Hypothalamus (tissue), 51 donors: ENCODE measurements at places on chromosomes 4 and X.

DNA sequence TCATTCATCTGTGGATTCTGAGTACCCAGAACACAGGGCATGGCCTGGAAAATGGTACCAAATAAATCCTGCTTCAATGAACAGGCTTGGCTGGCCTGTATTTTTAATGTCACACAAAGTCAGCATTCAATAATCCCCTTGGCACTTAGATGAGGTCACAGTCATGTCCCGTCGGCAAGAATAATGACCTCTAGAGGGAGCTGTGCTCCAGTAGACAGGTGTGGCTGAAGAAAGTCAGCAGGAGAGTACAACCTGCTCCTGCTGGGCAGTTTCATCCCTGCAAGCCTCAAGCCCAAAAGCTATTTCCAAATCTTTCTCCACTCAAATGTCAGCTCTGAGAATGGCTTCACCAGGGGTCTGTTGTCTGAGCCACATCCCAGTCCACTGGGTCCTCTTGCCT is 404.0 kb upstream of the F9 start:
- no peak for DNase-seq

- DNase-seq, result no peak
Observed at GRCh38 chrX:133794126-133794525, 191.3 kb downstream of the GPC3 start.

DNA sequence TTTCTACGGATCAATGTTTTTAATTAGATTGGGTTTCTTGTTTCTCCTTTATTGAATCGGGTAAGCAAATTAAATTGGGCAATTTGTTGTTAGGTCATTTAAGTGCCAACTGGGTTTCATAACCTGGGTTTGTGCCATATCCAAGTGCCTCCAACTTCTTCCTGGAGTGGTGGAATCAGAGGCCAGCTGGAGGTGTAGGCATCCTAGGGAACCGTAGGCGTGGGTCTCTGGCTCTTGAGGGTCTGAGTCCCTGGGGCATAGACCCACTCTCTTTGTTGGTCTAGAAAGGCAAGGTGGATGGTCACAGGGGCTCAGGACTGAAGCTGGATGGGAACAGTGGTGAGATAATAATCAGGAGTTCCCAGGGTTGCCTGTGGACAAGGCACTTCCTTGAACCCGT is 18.3 kb downstream of the CNGA2 start:
- DNase-seq, result no peak

DNA sequence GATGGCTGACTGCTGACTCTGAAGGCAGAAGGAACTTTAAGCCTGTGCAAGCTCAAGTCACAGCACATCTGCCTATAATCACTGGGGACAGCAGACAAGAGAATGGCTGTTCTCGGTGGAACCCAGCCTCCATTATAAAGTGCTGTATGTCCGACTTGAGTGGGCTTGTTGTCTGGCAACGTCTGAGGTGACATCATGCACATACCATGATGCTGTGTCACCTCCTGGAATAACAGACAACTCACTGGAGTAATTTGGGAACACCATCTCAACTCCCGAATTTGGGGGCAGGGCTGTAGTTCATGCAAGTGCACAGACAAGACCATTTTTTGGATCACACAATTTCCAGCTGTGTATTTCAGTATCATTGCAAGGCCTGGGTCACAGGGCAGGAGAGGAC is 59.8 kb upstream of the GPM6B start:
- DNase-seq, result no peak

- DNase-seq, result no peak
Observed at GRCh38 chr4:117327491-117327890, 242.1 kb upstream of the TRAM1L1 start.

GRCh38 chr4:31139767-31140166 is 419.6 kb downstream of the PCDH7 start:
- no peak for DNase-seq

DNA sequence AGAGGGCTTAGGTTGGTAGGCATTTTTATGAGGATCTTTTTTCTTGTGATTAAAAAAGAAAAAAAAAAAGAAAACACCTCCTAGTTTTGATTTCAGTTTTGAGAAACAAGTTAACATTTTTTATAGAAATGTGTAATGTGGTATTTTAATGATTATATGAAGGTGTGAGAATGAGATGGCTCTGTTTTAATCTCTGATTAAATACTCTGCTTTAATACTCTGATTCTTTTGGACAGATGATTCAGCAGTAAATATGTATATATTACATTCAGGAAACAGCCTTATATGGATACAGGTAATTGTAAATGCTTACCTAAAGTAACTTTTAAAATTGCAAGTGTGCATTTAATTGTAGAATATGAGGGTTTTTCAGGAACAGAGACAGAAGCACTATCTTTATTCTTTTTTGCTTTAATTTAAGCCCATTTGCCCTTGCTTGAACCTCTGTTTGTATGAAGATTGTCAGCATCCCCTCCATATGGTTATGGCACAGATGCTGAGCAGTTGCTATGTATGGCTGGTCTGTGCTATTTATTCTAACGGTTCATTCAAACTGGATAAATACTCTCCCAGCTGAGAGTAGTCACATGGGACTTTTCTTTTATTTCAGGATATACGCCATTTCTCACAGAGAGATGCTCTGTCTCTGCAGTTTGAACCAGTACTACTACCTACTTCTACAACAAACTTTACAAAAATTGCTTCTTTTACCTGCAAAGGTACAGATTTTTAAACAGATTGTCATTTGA is 101.0 kb upstream of the TLR2 start:
- no peak for DNase-seq

DNA sequence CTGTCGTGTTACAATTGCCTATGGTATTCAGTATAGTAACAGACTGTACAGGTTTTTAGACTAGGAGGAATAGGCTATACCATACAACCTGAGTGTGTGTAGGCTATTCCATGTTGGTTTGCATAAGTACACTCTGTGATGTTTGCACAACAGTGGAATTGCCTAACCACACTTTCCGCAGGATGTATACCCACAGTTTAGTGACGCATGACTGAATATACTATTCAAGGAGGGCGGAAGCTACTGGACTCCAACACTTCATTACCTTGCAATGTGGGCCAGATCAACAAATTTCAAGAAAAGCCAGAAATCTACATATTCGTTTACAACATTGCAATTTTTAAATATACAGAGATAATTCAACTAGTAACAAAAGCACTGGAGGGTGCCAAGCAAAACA is 317.2 kb downstream of the PDGFC start:
- no peak for DNase-seq
